Activated effector memory CD4-positive, alpha-beta T cell treated with Interleukin-2 at 50 U/mL for 16 hours (primary cell): ENCODE measurements at places on chromosomes 12 and 14.

DNA sequence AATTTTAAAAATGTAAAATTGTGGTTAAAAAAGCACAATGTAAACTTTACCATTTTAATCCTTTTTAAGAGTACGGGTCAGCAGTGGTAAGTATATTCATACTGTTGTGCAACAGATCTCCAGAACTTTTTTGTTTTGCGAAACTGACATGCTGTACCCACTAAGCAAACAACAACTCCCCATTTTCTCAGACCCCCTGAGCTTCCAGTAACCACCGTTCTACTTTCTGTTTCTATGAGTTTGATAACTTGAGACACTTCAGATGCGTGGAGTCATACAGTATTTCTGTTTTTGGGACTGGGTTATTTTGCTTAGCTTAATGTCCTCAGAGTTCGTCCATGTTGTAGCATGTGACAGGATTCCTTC, 38.0 kb downstream of the CHST11 start:
- no peak for DNase-seq

GRCh38 chr14:100605706-100606686, 18.8 kb upstream of the BEGAIN start:
- no peak for DNase-seq

DNA sequence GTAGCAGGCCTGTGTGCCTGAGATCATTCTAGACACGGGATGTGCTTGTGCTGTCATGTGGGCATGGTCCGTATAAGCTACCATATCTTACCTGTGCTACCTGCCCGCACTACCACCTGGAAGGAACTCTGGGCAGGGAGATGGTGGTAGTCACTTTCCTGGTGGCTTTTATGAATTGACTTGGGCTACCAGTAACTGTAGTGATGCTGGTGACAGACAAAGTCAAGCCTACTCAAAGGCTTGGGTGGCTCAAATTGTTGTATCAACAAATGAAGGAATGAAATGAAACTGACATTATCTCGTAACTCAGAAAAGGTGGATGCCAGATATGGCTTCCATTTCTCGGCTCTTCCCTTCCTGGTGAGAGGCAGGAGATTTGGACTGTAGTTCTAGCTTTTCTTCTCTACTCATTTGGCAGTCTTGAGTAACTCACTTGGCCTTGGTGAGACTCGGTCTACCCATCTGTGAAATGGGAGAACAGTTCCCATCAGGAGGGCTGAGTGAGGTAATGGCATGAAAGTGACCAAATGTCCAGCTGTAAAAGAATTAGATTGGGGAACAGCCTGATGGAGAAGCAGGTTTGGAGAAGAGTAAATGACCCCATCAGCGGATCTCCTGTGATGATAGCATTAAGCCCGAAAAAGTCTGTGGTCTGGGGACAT, 81.3 kb downstream of the NOS1 start:
- no peak for DNase-seq

GRCh38 chr14:65999865-66000264, 486.3 kb upstream of the CCDC196 start:
- no peak for DNase-seq

DNA sequence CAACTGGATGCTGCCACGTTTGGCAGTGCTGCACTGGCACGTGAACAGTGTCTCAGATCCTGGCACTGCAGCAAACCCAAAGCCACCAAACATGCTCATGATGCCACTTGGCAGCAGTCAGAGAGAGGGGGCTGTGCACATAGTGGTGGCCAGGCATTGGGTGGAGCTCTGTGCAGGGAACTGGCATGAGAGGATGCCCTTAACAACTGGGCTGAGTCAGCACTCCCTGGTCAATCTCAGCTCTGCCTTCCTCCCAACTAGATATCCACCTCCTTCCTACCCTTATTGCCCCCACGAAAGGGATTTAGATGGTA, 37.0 kb downstream of the ZFHX2 start:
- DNase-seq, result no peak

GRCh38 chr12:24510581-24511125, 438.2 kb downstream of the BCAT1 start:
- DNase-seq, result no peak

DNA sequence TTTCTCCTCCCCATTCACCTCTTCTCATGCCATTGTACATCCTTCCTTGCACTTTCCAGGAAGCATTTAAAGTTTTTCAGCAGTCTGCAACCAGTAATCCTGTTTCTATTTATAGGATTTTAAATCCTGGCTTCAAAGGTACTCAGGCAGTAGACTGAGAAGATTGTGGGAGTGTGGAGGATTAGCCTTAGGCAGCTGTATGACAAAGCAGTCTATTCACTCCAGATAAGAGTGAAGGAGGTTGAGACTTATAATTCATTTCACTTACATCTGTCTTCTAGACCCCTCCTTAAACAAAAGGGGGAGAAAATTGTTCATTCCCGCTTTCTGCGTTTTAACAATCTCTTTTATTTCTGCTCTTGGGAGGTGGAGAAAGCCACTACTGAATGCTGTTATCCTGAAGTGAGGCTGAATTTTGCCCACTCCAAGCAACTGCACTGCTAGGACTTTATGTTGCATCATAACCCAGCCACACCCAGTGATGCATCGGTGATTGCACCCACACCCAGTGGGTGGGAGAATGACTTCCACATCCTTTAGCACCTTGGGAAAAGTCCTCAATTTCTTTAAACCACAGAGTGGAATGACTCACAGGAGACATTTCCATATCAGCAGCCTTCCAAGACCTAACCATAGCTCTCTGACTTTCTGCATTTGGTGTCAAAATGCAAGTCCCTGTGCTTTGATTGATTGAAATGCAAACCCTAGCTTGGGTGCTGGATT, 382.5 kb upstream of the ATP2B1 start:
- DNase-seq, result no peak

DNA sequence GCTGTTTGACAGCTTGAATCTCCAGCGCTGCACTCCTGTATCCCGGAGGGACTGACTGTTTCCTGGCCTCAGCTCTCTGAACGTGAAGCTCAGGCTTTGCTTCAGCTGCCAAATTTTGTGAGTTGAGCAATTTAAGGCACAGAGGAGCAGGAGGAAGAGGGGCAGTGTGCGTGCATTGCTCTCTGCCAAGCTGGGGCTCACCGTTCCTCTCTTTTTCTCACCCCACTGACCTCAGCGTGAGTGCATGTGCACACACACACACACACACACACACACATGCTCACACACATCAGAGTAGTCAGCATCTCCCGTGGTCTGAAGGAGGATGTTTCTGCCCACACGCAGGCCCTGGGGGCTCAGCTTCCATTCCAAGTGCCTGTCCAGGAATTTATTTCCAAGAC, 27.8 kb upstream of the BDKRB2 start:
- no peak for DNase-seq
